IPS DF 19.7 (cell line): ENCODE measurements at places on chromosomes 4 and X.

GRCh38 chrX:57821703-57822387, 88.4 kb downstream of the ZXDA start:
- DNase-seq, result no peak

DNA sequence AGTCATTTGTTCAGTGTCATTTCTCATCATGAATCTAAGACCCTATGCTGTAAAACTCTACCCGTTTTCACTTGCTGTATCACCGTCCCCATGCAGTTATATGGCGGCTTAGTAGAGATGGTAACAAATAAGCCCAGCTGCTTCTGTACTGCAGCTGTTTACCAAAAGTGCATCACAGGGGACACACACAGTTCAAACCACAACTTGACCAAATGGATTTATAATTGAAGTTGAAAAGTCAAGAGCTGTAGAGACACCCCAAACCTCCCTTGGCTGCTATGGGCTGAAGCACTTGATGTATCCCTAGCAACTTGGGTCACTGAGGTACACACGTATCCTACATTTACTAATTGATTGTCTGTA, 219.0 kb upstream of the FGF13 start:
- DNase-seq, result no peak

- no peak for DNase-seq
Measured at GRCh38 chr4:122005064-122005755, 53.4 kb upstream of the TRPC3 start.

DNA sequence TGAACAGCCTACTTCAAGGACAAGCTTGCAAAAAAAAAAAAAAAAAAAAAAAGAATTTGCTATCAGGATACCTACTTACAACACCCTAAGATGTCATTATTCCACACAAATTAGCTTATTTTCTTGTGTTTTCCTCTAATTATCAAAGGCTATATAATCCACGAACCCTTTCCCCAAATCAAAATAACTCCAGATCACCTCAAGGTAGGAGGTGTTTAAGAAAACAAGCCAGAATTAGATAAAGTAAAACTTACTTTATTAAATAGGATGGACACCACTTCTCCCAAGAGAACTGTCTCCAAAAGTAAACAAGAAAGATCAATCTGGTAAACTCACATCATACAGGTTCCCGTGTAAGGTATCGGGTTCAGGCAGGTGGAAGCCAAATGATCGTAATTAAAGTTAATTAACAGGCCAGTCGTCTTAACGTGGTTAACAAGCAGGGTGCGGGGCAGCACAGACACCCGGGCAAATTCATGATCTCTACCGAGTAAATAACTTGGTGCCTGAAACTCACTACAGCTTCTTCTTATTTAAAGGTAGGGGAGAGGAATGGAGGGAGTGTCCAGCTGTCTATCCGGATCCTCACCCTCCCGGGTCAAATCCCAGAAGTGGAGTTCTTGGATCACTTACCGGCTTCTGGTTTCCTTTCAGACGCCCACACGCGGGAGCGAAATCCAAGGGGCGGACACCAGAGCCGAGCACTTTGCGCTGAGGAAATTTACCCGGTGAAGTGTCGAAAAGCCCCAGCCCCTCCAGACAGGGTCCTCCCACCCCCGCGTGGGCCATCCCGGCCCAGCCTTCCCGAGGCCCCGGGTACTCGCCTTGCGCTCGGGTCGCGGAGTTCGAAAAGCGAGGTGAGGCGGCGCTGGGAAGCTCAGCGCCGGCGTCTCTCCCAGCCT, 708 bp downstream of the ARAP2 start:
- DNase-seq, result no peak

- no peak for DNase-seq
Measured at GRCh38 chr4:6893449-6894085, 16.1 kb upstream of the TBC1D14 start.

DNA sequence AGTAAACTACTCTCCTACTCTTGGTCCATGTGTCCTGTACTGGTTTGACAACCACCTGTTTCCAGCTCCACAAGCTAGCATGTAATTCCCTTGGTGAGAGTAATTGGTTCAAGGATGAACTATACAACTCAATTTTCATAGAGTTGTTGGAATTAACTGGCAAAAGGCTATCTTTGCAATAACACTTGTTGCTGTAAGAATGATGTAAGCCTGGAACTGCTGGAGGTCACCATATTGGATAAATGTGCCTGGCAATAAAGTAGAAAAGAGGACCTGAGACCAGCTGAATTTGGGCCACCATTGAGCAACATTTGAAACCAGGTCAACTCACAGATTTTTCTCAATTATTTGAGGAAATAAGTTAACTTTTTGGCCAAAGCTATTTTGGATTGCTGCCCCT, 175.5 kb downstream of the CAMK2D start:
- no peak for DNase-seq

GRCh38 chr4:87839592-87839946, 6.8 kb downstream of the MEPE start:
- no peak for DNase-seq

DNA sequence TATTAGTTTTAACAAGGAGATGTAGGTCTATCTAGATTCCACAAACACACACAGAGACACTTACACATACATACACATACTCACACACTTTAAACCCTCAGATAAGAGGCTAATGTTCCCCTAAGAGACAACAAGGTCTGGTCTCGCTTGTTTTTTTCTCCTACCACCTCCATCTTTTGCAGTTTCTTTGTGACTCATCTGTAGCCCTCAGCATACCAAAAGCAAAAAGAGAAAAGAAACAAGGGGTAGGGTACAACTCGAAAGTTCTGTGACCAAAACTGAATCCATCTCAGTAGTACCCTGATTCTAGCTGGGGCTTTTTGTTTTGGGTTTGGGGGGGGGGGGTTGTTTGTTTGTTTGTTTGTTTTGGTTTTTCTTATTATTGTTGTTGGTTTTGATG, 12.2 kb upstream of the EXOSC9 start:
- no peak for DNase-seq

DNA sequence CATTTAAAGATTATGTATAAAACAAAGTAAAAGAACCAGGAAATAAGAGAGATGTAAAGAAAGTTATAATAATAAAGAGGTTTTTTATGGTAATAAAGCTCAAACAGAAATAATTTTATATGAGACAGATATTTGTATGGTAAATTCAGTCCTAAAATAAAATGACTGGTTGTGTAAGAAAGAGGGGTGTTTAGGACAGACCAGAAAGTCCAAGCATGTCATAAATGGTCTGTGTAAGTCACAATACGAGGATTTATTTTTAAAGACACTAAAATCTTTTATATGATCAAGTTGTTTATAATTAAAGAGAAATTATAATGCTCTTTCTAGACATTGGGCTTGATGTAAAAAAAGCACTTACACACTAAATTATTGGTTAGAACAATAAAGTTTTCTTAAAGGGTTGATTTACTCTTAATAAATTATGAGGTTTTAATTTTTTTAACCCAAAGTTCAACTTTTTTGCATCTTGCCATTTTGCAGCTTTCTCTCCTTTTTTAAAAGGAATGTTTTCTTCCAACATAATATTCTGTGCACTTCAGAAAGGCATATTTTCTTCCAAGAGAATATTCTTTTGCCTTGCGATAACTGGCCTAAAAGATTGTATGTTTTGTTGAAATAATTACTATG, 61.9 kb upstream of the TCEAL2 start:
- DNase-seq, result no peak

DNA sequence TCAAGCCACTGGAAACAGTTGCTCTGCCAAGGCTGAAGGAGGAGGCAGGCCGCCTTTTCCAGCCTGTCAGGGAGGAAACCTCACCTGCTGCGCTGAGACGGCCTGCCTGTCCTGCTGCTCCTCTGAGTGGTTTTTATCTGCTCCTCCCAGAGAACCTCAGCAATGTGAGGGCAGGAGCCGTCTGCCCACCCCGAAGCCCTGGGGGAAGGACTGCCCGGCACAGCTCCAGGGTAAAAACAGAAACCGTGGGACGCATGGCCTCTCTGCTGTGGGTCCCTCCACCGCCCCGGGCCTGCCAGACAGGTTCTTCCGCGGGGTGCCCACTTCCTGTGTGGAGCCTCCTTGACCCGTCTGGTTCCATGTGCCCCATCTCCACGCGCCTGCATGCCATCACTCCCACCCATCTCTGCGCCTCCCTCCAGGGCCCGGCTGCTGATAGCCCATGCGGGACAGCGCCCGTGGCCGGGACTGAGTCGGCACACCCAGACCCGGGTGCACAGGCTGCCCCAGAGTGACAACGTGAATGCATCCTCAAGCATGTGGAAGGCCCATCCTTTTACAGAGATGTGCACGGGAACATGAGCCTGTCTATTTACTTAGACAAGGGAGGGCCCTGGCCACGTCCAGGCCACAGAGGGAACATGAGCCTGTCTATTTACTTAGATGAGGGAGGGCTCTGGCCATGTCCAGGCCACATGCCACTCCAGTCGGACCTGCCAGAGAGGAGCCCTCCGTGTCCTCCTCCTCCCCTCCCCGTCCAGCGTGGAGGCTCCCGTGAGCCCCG, 4.0 kb upstream of the SLC49A3 start:
- no peak for DNase-seq

- DNase-seq, result no peak
Measured at GRCh38 chr4:26238778-26239679, 81.8 kb upstream of the RBPJ start.

DNA sequence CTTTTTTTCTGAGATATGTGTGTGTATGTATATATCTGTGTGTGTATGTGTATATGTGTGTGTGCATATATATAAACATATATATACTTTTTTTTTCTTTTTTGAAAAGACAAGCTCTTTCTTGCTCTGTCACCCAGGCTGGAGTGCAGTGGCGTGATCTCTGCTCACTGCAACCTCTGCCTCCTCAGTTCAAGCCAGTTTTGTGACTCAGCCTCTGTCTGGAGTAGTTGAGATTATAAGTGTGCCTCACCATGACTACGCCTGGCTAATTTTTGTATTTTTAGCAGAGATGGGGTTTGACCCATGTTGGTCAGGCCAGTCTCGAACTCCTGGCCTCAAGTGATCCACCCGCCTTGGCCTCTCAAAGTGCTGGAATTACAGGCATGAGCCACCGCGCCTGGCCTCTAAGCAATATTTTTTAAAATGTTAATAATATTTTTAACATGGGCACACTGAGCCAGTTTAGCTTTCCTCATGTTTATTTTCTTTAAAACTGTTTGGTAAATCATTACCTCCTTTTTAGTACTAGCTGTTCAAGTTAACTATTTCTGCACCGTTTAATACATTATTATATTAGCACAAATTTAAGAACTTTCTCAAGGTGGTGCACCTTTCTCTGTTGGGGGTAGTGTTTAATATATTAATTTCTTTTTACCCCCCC, 33.3 kb downstream of the BBS12 start:
- DNase-seq, result no peak

- no peak for DNase-seq
Measured at GRCh38 chrX:129737916-129738315, 863 bp upstream of the XPNPEP2 start.

- no peak for DNase-seq
Measured at GRCh38 chr4:104747635-104748034, 252.9 kb upstream of the CXXC4 start.

DNA sequence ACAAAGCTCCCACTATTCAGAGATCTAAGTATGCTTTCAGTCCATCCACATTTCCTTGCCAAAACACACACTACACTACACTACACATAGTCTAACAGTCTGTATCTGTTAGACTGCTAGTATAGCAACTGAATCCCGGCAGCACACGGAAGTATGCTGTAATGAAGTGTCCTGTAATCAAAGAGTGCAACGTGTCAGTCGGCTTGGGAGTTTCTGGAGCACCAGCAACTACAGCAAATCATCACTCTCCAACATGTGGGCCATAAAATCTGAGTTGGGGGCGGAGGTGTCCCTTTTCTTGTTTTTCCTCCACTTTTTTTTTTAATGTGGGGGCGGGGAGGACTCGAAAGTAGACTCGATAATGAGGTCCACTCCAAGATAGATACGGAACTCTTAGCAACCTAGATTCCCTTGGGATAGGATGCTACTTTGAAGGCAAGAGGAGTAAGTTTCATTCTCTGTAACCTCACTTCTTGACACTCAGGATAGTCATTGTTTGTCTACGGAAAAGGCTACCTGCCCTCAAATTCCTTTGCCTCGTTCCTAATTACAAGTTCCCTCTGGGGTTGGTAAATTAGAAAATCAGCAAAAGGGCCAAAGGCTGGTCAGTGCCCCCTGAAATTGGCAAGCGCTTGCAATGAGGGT, 722 bp downstream of the SLC10A7 start:
- DNase-seq, result no peak
